ENCODE measurements at places on chromosomes 4 and X.

- no peak for DNase-seq
These were observed 119.7 kb downstream of the FRYL start for GRCh38 chr4:48660347-48660746.

GRCh38 chr4:26356081-26356501 is 35.3 kb downstream of the RBPJ start:
- no peak for DNase-seq

DNA sequence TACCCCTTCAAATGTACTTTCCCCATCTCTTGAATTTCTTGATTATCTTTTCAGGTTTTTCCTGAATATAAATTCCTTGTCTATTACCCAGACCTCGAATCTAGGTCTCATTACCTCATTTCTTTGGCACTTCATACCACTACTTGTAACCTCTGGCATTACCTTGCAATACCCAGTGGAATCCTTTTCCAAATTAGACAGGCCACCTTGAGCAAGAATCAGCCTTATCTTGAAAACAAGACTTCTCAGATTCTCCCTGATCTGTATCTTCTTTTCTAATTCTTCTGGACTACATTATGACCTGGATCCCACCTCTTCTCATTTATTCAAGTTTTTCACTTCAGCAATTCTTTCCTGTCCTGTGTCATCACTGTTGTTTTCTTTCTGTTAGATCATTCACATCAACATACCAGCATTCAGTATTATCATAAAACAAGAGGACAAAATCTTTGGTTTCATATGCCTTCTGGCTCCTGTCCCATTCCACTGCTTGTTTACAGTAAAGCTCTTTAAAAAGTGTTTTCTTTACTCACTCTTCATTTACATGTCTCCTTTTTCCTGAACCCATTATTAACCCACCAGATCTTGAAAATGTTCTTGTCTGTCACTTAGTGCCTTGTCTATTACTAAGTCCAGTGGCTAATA is 275.6 kb upstream of the HS3ST1 start:
- DNase-seq, result no peak

- no peak for DNase-seq
These were observed 8.5 kb downstream of the MXD4 start for GRCh38 chr4:2253160-2254084.

DNA sequence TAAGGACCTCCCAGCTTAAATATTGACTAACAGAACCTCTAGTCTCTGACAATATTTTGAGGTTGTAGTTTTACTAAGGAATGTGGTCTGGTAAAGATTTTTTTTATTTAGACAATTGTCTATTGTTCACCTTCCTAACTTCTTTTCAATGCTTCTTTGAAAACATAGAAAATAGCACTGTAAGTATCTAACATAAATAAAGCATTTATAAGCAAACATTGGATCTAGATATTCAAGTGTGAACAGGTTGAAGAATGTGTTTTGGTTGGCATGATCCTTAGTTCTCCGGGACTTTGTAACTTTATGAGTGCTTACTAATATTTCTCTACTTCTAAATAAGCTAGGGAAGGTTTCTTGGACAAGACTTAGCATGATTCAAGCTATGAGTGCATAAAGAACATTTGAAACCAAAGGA is 285.4 kb upstream of the ARSJ start:
- DNase-seq, result no peak

GRCh38 chrX:262381-262909 is 18.7 kb upstream of the PLCXD1 start:
- no peak for DNase-seq

DNA sequence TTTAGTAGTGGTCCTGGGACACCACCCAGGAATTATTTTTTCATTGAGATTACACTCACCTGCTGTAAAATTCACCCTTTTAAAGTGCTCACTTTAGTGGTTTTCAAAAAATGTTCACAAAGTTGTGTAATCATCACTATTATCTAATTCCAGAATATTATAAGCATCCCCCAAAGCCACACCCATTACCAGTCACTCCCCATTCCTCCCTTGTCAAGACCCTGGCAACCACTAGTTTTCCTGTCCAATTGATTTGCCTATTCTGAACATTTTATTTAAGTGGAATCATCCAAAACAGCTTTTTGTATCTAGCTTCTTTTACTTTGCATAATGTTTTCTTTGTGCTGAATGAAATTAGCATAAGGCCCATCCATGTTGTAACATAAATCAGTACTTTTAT is 12.7 kb upstream of the CXCL6 start:
- DNase-seq, result no peak

- no peak for DNase-seq
These were observed 64.2 kb downstream of the SPINK2 start for GRCh38 chr4:56757261-56757746.

DNA sequence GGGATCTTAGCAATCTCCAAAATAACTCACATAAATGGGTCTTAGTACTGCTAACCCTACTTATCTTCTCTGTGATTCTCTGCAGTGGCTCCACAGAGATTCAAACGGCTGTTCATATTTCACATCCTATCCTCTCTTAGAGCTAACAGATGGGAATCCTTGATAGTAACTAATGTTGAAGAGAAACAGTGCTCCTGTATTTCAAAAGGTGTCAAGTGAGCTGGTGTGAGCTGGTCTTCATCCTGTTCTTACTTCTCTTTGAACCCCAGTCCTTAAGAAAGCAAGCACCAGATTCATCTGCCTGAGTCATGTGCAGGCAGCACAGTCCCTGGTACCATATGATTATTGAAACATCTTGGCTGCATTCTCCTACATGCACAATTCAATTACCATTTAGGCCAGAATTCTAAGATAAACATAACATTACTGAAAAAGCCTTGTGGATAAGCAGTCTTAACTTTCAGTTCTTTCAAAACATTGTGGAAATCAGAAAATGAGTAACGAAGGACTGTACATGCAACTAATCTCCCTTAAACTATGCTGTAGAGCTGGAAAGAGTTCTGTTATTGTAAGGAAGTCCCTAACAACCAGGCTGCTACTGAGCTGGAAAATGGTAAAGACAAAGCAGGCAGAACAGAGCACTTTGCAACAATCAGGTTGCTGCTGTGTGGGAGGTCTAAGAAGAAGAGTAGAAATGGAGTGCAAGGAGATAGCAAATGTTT is 153.1 kb downstream of the NPNT start:
- DNase-seq, result no peak

DNA sequence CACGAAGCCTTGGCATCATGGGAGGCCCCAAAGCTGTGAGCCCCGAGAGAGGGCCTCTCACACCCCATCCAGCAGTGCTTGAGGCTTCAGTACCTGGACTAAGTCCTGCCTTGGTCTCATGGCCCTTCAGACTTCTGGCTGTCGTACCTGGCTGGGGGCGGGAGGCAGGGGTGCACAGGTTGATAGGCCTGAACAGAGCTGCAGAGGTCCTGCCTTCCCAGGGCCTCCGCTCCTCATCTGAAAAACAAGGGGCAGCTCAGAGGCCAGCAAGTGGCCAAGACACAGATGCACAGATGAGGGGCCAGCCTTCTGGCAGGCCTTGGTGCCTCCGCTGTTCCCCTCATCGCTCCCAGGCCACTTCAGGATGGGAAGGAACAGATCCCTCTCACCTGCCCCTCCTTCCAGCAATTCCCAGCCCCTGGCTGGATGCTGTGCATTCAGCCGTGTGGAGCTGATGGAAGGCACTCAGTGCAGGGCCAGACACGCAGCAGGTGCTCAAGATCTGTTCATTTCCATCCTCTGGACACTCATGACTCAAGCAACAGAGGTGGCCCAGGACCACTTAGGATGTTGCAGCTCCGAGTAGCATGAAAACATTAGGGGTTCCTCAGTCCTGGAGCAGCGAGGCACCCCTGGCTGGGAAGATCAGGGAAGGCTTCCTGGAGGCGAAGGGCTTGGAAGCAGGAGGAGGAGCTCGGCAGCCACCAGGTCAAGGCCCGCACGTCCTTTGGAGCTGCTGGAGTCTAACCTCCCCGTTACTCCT is 1.4 kb downstream of the ZNF185 start:
- no peak for DNase-seq

All from Calu3 (cell line).